DMS79 treated with DMSO at 0.1 percent for 48 hours (cell line): ENCODE measurements at places on chromosomes 3 and 15.

DNA sequence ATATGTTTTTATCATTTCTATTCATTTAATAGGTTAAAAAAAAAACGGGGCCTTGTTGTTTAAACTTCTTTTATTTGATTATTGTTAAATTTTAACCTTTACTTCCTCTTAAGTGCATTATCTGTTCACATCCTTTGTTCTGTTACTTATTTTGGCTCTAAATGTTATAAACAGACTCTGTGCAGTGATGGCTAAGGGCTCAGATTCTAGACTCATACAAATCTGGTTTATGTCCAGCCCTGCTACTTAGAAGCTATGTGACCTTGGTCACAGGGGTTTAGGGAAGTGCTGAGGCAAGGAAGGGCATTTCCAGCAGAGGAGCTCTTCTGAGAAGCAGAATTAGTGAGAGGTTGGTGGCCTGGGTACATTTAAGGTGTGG is 55.3 kb upstream of the VILL start:
- DNase-seq, result no peak

GRCh38 chr15:77476995-77477394 is 56.3 kb downstream of the HMG20A start:
- DNase-seq, result no peak

DNA sequence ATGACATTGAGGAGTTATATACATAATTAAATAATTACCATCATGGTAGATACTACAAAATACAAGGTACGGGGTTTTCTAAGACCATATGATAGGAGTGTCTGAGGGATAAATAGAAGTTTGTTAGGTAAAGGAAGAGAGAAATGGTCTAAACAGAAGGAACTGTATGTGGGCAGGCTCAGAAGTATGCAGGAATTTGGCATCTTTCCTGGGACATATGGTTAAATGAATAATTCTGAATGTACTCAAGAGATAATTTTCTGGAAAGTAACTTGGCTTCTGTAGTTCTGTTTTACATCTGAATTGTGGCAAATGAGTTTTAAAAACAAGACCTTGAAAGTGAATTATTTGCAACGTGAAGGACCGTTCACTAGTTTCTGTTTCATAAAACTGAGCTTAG is 17.5 kb downstream of the LMCD1 start:
- DNase-seq, result no peak

DNA sequence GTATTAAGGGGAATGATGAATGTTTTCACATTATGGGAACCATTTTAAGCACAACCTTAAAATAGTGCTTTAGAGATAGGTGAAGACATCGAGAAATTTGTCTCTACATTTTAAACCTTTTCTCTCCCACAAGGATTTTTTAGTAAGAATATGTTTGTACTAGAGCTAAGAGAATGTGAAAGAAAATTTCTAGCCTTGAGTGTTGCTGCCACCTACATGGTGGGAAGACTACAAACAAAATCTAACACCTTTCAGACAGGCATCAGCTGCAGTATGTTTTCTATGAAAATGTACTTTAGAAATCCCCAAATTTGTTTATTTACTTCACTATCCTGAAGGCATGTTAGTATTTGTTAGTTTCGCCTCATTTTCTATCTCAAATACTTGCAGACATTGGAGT is 247.4 kb downstream of the WDR72 start:
- DNase-seq, result no peak

GRCh38 chr3:144380849-144381248 is 409.2 kb downstream of the DIPK2A start:
- DNase-seq, result no peak

GRCh38 chr15:65371976-65372786 is 5.6 kb downstream of the IGDCC3 start:
- no peak for DNase-seq

GRCh38 chr3:24480497-24480896 is 14.2 kb downstream of the THRB start:
- no peak for DNase-seq

DNA sequence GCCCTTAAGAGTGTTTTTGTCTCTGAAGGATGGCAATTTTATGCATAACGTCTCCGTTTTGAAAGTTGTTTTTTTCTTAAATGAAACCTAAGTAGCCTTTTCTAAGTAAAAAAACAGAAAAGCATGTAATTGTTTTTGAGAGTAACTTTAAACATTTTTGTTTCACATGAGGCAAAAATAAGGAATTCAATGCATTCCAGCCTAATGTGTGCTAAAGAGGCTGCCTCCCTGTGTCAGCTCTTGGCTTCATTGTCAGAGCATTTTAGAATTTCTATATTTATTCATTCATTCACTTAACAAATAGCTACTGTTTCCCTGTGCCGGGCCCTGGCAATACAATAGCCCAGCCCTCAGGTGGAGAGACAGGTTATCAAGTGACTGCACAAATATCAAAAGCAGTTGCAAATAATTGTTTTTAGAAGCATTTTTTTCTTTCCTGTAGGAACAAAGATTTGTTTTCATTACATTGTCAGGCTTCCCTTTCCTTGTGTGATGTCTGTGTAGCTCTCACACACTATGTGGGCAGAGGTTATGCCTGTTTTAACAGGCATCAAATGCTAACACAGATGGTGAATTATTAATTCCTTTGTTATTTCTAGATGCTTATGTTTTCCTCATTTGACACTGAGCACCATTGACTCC is 81.9 kb downstream of the CCK start:
- no peak for DNase-seq

- no peak for DNase-seq
These were observed 36.8 kb upstream of the CNTN3 start for GRCh38 chr3:74651292-74651691.

DNA sequence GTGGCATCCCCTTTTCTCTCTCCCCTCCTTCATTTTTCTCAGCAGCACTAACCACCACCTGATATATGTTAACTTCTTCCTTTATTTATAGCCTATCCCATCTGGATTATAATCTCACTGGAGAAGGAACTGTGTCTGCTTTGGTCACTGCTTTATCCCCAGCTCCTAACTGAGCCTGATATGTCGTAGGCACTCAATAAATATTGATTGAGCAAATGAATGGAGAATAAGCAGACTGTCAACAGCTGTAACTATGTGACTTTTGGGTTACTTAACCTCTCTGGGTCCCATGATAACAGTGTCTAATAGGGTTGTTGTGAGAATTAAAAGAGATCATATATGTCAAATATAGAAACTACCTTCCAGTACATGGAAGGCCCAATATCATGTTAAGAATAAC is 127.9 kb downstream of the MECOM start:
- DNase-seq, result no peak

DNA sequence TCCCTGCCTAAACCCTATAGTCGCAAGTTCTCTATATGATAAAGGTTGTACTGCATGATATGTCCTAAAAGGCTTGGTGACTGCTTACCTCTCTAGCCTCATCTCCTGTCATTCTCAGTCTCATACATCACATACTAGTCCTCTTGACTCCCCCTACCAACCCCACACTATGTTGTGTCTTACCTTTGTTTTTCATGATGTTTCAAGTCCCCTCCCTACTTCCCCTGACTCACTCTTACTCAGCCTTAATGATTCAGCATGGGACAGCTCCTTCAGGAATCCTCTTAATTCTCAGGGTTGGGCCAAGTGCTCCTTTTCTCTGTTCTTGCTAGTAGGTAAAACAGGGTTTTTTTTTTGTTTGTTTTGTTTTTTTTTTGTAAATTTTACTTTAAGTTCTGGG is 49.6 kb downstream of the SLMAP start:
- DNase-seq, result no peak

DNA sequence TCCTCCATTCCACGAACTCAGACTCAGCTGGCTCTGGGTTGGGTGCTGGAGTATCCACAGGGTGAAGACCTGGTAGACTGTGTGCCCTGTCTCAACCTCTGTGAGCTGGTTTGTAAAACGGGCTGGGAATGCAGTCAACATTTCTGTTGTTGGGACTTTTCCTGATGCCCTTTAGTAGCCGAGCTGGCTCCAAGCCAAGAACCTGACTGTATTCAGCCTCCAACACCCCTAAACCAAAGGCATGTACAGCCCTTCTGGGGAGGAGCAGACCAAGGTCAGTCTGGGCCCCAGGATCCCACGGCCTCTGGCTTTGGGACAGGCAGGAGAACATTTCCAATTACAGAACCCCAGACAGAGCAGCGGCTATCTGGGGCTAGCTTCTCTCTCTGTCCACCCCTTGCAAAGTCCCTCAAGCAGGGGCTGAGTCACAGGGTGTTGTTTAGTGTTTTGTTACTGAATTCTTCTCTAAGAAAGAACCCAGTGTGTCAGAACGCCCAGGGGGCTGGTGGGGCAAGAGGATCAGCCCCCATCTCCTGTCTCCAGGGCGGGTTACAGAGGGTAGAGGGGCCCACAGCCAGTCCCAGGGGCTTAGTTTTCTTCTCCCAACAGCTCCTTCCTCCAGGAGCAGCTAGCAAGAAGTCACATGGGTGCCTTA is 56.8 kb upstream of the SLC6A6 start:
- no peak for DNase-seq

DNA sequence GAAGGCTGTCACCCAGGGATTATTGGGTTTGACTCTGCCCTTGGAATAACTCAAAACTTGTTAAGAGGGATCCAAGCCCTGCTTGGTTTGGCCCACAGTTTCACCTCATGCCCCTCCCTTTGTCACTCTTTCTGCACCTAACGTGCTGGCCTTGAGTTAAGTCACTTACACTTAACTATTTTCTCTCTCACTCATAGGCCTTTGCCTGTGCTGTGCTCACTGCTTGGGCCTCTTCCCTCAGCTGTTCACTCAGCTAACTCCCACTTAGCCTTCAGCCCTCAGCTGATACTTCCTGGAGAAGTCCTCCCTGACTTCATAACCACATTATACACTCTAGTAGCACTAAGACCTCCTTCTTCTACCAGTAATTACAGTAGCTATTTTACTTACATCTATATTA is 133.3 kb downstream of the CMSS1 start:
- DNase-seq, result no peak

- no peak for DNase-seq
These were observed 376.8 kb upstream of the THBS1 start for GRCh38 chr15:39204031-39204430.

GRCh38 chr3:194781617-194782016 is 95.9 kb downstream of the FAM43A start:
- DNase-seq, result no peak

- DNase-seq, result no peak
These were observed 58.6 kb upstream of the SLITRK3 start for GRCh38 chr3:165254812-165255211.

DNA sequence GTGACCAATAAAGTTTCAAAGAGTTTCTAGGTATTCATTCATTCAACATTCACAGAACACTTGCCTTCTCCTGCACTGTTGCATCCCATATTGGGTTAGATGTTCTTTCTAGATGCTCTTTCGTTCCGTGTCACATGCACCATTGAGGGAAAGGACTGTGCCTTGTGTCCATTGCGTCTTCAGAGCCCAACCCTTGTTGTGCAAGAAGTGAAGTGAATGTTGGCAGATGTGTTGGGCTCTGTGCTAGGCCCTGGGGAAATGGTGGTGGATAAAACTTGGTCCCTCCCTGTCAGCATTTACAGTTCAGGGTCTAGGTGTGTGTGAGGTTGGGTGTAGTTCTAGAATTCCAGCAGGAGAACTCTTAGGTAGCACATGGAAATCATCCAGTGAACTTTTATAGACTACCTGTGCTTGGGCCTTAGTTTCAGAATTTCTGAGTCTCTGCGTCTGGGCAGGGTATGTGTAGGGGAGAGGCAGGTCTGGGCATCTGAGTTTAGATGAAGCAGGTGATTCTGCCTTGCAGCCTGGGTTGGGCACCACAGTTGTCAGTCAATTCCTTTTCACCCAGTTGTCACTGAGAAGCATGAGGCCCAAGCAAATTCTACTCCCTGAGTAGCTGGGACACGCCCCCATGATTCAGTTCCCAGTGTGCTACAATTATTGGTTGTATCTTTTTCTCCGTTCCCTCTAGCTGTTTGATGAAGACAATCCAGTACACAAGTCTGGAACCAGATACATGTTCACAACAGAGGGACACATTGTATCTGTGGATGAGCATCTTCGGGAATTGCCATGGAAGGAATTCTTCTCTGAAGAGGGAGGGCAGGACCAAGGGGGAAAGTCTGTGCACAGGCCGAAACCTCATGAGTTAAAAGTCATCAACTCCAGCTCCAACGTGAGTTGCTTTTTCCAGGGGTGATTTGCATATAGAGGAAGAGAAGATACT is 25.4 kb downstream of the EDEM1 start:
- DNase-seq, result no peak

DNA sequence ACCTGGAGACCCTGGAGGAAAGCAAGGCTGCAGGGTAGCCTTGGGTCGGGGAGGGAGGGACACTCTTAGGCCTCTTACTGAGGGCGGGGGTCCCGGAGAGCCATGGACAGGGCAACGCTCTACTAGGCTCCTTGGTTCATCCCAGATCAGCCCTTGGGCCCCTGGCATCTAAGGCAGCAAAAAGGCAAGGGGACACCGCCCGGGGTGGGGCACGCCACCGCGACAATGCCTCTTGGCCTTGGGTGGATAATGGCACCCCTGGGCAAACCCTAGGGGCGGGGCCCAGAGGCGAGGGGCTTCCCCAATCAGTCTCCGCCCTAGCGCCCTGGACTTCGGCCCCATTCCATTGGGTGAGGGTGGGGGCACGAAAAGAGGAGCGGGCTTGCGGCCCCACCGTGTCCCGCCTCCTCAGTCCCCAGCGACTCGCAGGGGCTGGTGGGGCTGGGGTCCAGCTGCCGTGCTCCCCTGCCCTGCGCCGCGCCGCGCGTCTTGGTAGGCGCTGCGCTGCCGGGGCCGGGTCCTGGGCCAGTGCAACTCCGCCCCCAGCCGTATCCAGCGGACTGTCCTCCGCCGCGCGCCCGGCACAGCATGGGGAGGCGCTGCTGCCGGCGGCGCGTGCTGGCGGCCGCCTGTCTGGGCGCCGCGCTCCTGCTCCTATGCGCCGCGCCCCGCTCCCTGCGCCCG is at the start of gene CHST13:
Gene CHST13, plus strand, starts transcription at position 411 of the 684 bp plus-strand sequence. Its CDS starts 178 bp downstream, at position 589.
- DNase-seq, result peak; percentile 44

DNA sequence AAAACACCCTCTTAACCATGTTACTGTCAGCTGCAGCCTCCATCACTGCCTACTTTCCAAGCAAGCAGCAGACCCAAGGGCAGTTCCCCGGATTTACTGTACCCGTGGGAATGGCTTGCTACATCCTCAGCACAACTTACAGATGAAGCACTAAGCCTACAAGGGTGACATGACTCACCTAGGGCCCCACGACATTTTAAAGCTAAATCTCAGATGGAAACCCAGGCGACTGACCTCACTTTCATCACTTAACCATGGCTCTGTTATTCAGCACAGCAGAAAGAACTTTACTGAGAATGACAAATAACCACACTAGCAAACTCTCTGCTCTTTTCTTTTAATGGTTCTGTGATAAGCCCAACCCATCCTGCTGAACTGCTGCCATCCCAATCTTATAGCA is 65.6 kb downstream of the SUMF1 start:
- DNase-seq, result no peak

GRCh38 chr15:98150084-98150483 is 189.6 kb downstream of the ARRDC4 start:
- DNase-seq, result no peak
